ENCODE measurements at places on chromosomes 1 and 21. TPM values are rescaled to one million over a fixed set of nuclear protein-coding genes. Genes with fewer than 3 reads are reported as not detected.

The CBR1 gene
- 15.7 TPM for polyA plus RNA-seq

The VANGL2 gene
- 0.68 TPM for polyA plus RNA-seq

The CELA3B gene
- not detected for polyA plus RNA-seq

The CLDN19 gene
- polyA plus RNA-seq: 0.06 TPM

The IGSF9 gene
- 0.15 TPM for polyA plus RNA-seq

The NTRK1 gene
- 0.28 TPM for polyA plus RNA-seq

The BGLAP gene
- polyA plus RNA-seq: 0.39 TPM

The TNFSF18 gene
- polyA plus RNA-seq: not detected

The ZCCHC17 gene
- polyA plus RNA-seq: 26.6 TPM

The CFHR5 gene
- not detected for polyA plus RNA-seq

The NHLH1 gene
- 0.06 TPM for polyA plus RNA-seq

The SCNM1 gene
- 52.3 TPM for polyA plus RNA-seq

The RXFP4 gene
- not detected for polyA plus RNA-seq

The KIAA1614 gene
- 7.3 TPM for polyA plus RNA-seq

The IL12RB2 gene
- 0.09 TPM for polyA plus RNA-seq

The AADACL4 gene
- not detected for polyA plus RNA-seq

The UMODL1 gene
- polyA plus RNA-seq: not detected

The OR4F29 gene
- polyA plus RNA-seq: not detected

The CHIA gene
- polyA plus RNA-seq: not detected

The COQ8A gene
- polyA plus RNA-seq: 136 TPM

The GUCA2B gene
- polyA plus RNA-seq: not detected

The GBP2 gene
- polyA plus RNA-seq: 51.7 TPM

The TSACC gene
- polyA plus RNA-seq: not detected

The TRIM17 gene
- 0.37 TPM for polyA plus RNA-seq

The PGBD2 gene
- polyA plus RNA-seq: 3.0 TPM

The PLEKHA6 gene
- polyA plus RNA-seq: 18.2 TPM

The PRAMEF13 gene
- polyA plus RNA-seq: not detected

The LCE1E gene
- polyA plus RNA-seq: not detected

The RIMS3 gene
- polyA plus RNA-seq: 0.14 TPM

The NPL gene
- polyA plus RNA-seq: 3.2 TPM

The SLC2A5 gene
- polyA plus RNA-seq: 1.7 TPM

The TFF1 gene
- polyA plus RNA-seq: not detected

The KLHDC7A gene
- polyA plus RNA-seq: not detected

The LYPD8 gene
- not detected for polyA plus RNA-seq

The DENND2D gene
- polyA plus RNA-seq: 1.1 TPM

The ENSA gene
- 66.7 TPM for polyA plus RNA-seq

The S100A9 gene
- polyA plus RNA-seq: 177 TPM

The RBP7 gene
- 54.7 TPM for polyA plus RNA-seq

The MYOG gene
- polyA plus RNA-seq: 0.06 TPM

The ZNF683 gene
- polyA plus RNA-seq: 0.04 TPM

The NCF2 gene
- 1.8 TPM for polyA plus RNA-seq

The SPRTN gene
- polyA plus RNA-seq: 4.1 TPM

The MRPL39 gene
- 73.6 TPM for polyA plus RNA-seq

The IVL gene
- not detected for polyA plus RNA-seq

The TFF2 gene
- not detected for polyA plus RNA-seq

The CLCA1 gene
- not detected for polyA plus RNA-seq
